ENCODE measurements at places on chromosomes 4 and X.
A peak's percentile ranks its signal among the peaks of the same experiment; 100 is the strongest.

GRCh38 chrX:47093248-47093647 is 15.0 kb downstream of the RGN start:
- DNase-seq, result peak; percentile 16

DNA sequence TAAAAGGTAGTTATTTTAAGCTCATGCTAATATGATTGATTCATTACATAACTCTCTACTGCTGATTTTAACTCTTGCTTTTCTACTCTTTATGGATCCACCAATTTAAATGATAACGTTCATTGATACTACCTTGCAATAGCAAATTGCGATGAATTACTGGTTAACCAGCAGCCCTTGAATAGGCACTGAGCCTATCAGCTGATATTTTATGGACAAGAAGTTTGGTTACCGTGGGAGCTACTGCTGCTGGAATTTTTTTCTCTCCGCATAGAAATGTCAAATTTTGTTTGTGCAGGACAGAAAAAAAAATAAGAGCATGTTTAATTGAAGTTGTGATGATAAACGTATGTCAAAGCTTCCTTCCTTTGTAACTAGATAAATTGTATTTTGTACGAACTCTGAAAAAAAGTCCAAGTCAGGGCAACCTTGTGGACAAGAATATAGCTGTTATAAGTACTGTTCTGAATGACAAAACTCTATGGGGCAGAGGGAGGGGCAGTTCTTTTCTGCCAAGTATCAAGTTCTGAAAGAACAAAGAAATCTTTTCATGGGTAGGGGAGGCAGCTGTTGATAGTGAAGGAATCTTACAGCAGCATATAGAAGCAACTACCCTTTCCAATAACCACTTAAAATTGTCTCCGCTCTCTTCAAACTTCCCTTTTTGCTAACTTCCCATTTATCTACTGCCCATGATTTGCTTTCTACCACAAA is 434.9 kb upstream of the PABPC4L start:
- no peak for DNase-seq

- DNase-seq, result no peak
Observed at GRCh38 chr4:141759796-141760425, 123.5 kb downstream of the IL15 start.

GRCh38 chr4:129144755-129145206 is 48.8 kb downstream of the C4orf33 start:
- DNase-seq, result no peak

- DNase-seq, result no peak
Observed at GRCh38 chr4:188728359-188728758, 589.1 kb downstream of the TRIML1 start.

- peak; percentile 14 for DNase-seq
Observed at GRCh38 chr4:73740353-73740778, at the start of gene CXCL8. Gene CXCL8 (plus strand): TSS chr4:73740569. CDS start chr4:73740659, 90 bp downstream.

DNA sequence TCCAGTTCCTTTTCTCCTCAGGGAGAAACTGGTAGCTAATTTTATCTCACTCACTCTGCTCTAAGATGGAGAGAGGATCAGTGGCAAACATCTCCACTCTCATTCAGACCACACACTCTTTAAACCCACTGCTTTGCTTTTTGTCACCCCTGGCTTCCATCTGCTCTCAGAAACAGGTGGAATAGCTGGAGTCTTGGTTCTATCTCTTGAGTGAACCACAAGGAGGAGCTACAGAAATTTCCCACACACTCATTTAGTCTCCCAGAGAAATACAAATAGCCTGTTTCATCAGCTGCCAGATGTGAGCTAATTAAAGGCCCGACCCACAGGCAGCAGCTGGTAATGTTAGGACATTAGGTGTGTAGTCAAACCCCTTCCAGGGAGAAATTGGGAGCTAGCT is 96.6 kb downstream of the STPG2 start:
- DNase-seq, result no peak

Measured in CD4-positive, alpha-beta T cell treated with Interleukin-17A for 1 hour (primary cell).